ENCODE measurements at places on chromosomes 7 and 10.

DNA sequence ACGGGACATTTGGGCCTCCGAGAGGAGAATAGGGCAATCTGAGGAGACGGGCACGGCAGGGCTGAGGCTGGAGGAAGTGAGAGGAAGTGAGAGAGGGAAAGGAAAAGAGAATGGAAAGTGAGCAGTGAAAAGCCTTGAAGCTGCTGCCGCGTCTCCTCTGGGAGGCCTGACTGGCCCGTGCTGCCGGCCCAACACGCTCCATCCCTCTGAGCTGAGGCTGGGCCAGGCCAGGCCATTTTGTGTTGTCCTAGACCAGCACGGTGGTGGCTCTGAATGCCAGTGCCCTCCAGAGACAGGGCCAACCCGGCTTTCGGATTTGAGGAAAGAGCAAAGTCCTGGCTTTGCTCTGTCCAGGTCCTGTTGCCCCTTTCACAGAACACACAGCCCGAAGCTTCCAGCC, 361.1 kb upstream of the SHH start:
- DNase-seq = no peak

GRCh38 chr10:103147645-103148044, 45.4 kb downstream of the NT5C2 start:
- DNase-seq = no peak

DNA sequence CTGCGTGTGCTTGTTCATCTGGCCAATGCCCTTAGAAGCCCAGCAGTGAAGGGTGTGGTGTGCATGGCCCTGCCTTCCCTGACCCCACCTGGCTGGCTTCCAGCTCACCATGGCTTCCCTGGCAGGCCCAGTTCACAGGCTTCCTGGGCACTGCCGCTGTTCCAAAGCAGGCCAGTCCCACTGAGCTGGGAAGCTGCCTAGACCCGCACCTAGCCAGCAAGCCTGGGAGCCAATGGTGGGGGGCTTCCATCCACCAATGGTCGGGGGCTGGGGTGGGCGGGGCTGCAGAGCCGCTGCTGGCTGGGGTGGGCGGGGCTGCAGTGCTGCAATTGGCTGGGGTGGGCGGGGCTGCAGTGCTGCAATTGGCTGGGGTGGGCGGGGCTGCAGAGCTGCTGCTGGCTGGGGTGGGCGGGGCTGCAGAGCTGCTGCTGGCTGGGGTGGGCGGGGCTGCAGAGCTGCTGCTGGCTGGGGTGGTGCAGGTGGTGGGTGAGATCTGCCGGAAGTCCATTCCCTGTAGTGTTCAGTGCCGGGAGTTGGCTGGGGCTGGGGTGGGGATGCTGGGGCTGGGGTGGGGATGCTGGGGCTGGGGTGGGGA, 12.4 kb downstream of the CALY start:
- DNase-seq = no peak

GRCh38 chr7:129053938-129054437, 923 bp downstream of the TNPO3 start:
- DNase-seq = no peak

DNA sequence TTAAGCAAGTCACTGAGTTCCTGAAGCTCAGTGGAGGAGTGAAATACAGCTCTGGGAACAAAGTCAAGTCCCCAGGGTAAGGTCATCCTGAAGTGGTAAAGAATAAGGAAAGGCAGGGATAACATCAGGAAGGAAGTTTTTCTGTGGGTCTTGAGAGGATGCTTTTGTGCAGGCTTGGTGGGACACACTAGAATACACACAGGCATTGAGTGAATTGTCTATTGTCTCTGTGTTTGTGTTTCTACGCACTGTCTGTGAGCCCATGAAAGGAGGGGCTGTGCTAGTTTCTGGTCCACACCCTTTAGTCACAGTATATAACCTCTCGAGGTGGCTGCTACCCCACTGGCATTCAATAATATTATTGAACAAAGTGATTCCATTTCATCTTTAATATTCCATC, 95.8 kb upstream of the ABCB5 start:
- no peak for DNase-seq

DNA sequence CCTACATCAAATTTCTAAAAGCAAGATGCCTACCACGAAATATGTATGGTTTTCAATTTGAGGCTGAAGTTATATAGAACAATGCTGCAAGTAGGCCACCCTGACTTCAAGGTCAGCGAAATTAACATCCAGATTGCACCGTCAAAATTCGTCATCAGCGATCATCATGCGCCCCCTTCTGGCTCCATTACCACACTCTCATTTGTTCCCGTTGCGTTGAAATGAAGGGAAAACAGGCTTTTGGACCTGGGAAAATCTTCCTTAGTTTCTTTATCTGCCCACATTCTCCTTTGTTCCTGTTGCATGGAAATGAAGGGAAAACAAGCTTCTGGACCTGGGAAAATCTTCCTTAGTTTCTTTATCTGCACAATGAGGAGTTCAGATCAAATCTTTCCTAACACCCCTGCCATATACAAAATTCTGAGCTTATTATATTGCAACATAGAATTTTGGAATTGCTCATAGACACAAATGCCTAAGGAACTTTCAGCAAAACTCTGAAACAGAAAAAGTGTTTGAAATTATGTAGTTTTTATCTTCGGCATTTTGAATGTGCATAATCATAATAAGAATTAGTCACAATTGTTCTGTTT, 98.2 kb upstream of the PRKCQ start:
- DNase-seq = peak; percentile 34

Measured in activated naive CD8-positive, alpha-beta T cell treated with anti-CD3 and anti-CD28 coated beads, Interleukin-2, amount 50 U/mL, for 16 hours (primary cell).